ENCODE measurements at places on chromosomes 16 and 17.

- no peak for DNase-seq
Observed at GRCh38 chr16:65574326-65574966, 452.6 kb upstream of the CDH11 start.

- no peak for DNase-seq
Observed at GRCh38 chr16:84851192-84852127, 31.7 kb downstream of the CRISPLD2 start.

GRCh38 chr17:80265205-80266068, 4.8 kb downstream of the RNF213 start:
- peak; percentile 73 for DNase-seq

DNA sequence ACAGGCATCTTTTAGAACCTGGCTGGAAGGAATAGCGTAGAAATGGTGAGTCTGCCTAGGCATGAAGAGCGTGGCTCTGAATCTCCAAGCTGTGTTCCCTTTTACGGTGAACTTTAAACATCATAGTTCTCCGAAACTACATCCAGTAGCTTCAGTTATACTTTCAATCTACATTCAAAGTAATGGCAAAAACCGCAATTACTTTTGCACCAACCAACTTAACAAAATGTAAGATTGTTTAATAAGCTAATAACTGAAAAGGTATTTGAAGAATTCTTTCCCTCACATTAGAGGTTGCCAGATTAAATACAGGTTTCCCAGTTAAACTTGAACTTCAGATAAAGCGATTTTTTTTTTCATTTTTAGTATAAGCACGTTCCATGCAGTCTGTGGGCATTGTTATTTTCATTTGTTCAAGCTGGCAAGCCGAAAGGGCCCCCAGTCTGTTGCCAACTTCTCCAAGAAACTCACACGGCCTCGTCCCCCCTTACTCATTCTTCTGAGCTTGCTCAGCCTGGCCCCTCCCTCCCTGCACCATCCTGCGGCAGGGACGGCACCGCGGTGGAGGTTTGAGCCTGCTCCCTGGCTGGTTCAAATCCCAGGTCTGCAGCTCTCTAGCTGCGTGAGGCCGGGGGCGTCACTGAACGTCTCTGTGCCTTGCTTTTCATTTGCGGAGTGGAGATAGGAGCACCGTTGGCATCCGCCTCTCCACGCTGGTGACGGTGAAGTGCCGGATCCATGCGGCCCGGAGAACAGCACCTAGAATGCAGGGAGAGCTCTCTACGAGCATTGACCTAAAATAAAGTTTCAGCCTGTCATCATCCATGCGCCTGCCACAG, 3.5 kb upstream of the MTHFSD start:
- DNase-seq, result no peak

DNA sequence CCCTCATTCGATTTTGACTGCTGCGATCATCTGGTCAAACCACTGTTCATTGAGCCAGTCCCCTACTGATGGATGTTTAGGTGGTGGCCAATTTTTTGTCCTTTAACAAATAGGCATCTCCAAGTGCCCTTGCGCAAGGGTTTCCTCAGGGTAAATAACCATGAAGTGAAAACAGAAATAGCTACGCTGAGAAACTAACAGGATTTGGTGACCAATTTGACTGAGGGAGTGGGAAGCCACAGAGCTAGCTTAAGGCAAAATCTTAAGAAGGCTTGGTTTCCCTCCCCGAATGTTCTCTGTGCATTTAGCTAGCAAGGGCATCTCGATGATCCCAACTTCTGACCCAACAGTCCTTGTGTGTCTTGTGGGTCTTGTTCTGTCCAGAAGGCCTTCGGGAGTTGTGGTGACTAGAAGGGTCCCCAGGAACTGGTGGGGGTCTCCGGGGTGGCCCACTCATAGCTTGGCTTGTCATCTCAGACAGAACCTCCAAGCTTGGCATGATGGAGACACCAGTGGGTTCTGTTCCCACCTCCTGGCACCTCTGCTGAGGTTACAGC, 117.2 kb downstream of the SOCS1 start:
- no peak for DNase-seq

DNA sequence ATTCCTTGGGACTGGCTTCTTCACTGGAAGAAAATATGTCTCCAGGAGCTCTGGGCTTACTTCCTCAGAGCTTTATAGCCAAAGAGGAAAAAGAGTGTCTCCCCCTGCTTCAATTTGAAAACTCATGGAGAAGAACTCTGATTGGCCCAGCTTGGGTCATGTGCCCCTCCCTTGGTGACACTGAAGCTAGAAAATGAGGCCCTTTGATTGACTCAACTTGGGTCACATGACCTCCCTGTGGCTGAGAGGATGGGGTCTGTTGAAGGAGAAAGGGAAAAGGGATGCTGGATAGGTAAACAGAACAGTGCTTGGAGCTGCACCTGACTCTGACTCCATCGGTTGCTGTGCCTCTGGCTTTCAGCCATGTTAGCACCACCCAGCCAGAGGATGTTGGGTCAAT, 70.6 kb upstream of the KSR1 start:
- DNase-seq, result no peak

GRCh38 chr17:49035470-49036269, 38.5 kb downstream of the IGF2BP1 start:
- peak; percentile 29 for DNase-seq

All from effector memory CD8-positive, alpha-beta T cell (primary cell).